ENCODE measurements at places on chromosomes 7 and 10.

- DNase-seq = no peak
These were observed 219.3 kb upstream of the MKLN1 start for GRCh38 chr7:131108212-131108940.

DNA sequence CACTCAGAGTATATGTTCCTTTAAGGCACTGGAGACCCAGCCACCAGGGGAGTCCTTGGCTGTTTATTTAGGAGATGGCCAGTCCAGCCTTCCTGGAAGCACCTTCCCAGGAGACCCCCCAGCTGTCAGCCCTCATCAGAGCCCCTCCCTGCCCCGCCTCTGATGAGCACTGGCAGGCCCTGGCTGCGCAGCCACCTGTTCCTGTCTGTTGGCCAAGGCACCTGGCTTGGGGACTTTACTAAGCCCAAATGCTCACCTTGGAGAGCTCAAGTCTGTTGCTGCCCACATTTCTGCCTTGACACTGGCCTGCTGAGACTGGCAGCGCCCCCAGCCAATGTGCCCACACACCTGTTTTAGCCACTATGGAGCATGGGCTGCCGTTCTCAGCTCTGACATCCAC is 124.7 kb downstream of the ELMO1 start:
- DNase-seq = no peak

DNA sequence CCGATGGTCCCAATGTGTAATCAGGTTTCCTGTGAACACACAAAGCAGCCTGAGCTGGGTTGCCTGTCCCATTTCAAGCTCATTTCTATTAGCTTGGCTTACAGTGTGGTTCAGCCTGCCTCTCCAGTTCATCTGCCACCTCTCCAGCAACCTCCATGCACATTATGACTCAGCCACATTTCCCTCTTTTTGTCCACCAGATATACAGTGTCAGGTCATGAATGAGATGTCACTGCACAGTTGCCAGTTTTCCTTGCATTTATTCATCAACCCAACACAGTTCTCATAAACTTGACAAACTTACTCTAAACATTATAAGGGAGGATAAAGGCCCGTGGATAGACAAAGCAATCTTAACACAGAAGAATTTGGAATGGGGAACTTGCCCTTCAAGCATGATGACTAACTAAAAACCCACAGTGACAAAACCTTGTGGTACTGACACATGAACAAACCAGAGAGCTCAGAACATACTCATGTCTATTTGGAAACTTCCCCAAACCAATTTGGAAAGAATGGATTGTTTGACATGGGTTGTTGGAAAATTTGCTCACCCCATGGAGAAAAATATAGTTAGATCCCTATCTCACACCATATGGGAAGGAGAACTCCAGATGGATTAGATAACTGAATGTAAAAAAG is 2.5 kb upstream of the CFAP58 start:
- DNase-seq = peak; percentile 40

- DNase-seq = no peak
These were observed 3.5 kb upstream of the AKR1D1 start for GRCh38 chr7:138072726-138073125.

- DNase-seq = no peak
These were observed 3.1 kb downstream of the AASS start for GRCh38 chr7:122140918-122141317.

- no peak for DNase-seq
These were observed 9.9 kb upstream of the GSAP start for GRCh38 chr7:77426052-77426404.

GRCh38 chr10:113057948-113058522 is 108.0 kb downstream of the TCF7L2 start:
- no peak for DNase-seq

- no peak for DNase-seq
These were observed 40.4 kb upstream of the STEAP4 start for GRCh38 chr7:88347090-88347489.

DNA sequence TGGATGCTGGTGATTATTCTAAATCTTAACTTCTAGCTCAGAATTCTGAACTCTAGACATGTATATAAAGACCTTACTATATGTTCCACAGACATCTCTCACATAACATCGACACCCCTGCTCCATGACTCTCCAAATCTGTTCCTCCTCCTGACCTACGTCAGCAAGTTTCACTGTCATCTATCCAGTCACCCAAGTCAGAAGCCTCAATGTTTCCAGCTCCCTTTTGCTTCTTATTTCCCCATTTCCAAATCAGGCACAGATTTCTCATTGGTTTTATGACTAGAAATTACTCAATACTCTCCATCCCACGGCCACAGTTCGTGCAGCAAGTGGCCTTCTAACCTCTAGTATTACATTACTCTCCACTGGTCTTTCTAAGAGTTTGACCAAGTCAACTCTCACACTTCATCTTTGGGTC is 28.5 kb downstream of the EPC1 start:
- peak; percentile 47 for DNase-seq

DNA sequence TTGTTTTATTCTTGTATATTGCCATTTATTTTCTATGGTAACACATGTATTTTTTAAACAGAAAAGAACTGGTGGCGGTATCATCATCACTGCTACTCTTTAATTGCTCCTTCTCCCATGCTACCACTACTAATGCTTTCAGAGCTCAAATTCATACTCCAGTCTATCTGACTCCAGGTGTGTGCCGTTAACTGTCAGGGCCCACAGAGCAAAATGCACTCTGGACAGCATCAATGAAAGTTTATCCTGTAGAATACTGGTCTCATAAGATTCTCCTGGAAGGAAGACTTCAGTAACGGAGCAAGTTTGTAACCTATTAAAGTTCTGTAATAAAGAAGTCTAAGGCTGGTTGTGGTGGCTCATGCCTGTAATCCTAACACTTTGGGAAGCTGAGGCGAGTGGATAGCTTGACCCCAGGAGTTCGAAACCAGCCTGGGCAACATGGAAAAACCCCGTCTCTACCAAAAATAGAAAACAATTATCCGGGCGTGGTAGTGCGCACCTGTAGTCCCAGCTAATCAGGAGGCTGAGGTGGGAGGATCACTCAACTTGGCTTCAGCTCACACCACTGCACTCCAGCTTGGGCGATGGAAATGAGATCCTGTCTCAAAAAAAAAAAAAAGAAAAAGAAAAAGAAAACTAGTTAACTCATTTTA is 18.4 kb downstream of the ZNRF2 start:
- no peak for DNase-seq

DNA sequence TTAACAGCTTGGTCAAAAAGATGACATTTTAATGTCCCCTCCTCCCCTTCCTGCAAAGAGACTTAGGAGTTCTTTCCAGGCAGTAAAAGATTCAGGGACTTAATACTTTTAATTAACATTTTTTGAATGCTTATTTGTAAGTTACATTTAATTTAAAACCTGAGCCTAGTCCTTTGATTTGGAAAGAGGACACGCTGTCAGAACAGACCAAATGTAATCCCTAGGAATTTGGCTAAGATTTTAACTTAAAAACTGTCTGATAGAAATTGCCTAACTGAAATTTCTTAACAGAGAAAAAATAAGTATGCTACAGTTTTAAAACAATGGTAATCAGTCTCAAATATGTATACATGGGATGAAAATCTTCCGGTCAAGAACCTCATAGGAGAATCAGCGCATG is 98.5 kb downstream of the NRP1 start:
- DNase-seq = no peak

- DNase-seq = no peak
These were observed 849.8 kb upstream of the SORCS1 start for GRCh38 chr10:108014145-108014901.

DNA sequence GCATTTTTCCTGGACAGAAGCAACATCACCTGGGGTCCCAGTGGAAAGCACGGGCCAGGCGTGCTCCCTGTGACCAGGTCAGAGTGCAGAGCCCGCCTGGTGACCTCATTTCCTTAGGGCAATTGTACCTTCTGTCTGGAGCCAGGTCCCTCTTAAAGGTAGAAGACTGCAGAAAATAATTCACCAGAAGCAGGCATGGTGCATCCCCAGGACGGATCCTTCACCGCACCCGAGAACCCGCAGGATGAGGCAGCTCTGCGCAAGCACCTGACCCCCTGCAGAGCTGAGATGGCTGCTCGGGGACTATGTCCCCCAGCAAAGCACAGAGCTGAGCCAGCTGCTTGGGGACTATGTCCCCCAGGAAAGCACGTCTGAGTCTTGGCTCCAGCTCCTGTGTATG is 557.6 kb downstream of the PTPRN2 start:
- DNase-seq = no peak

DNA sequence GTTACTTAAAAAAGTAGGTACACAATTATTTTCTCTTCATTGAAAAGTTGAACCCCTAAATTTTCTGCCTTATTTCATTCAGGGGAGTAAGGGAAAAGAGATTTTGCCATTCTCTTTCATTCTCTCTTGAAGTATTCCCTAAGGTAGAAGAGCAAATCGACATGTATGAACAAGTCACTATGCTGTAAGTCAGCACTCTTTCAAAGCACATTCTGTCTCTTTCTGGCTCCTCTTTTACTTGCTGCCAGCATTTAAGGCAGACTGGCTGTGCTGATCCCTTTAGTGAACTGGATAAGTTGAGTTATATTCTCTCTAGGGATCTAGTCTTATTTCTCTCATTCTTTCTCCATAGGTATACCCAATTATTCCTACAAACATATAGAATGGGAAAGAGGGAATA is 222.3 kb upstream of the ZWINT start:
- no peak for DNase-seq

- no peak for DNase-seq
These were observed 54.5 kb downstream of the ELMO1 start for GRCh38 chr7:37394158-37394557.

DNA sequence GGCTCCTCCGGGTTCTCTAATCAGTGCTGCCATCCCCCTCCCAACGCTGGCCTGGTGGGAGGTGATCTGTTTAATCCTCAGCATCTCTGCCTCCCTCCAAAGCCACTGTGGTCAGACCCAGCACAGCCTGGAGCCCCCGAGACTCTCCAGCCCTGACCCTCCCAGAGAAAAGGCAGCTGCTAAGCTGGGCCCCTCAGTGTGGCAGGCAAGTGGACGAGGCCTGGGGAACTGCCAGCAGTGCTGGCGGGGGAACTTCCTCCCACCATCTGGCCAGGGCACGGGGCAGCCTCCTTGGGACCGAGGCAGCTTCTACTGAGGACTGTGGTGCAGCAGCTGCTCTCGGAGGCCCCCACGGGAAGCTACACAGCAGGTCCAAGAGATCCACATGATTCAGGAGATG is 51.1 kb downstream of the DPYSL4 start:
- DNase-seq = no peak

GRCh38 chr7:91941450-91941849 is 788 bp downstream of the AKAP9 start:
- peak; percentile 54 for DNase-seq

DNA sequence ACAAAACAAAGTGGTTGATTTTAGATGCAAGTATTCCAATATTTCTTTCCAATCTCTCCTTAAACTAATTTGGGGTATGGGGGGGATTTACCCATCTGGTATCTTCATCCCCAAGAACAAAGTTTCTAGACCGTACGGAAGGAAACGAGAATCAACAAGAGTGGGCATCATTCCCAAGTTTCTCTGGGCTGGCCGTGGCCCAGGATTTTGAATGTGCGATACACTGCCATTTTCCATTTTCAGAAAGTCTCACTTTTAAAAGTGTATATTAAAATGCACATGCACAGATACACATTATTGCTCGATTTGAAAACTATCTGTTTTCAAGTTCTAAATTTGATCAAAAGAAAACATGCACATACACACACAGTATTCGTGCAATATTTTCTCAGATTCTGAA is 234.5 kb downstream of the CHCHD3 start:
- DNase-seq = no peak

DNA sequence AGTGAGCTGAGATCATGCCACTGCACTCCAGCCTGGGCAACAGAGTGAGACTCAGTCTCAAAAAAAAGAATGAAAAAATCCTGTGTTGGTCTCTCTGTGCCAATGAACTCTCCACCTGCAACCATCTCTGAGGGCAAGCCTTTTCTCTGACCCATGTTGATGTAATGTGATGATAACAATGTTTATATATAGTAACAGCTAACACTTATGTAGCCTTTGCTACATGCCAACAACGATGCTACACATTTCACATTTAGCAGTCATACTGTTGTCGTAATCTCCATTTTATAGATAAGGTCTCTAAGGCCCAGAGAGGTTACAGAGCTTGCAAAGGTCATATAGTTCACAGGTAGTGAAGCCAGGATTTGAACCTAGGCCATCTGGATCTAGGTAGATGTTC is 11.5 kb downstream of the COX15 start:
- DNase-seq = no peak

Data from GF-D8 (cell line).